Muscle of leg (tissue), 16 donors: ENCODE measurements at places on chromosomes 7 and 10.
A peak's percentile ranks its signal among the peaks of the same experiment; 100 is the strongest.

- DNase-seq: peak; percentile 84
- no peak overlapping the region for H3K4me3 ChIP-seq
- no peaks in the 10 kb centered on the region for H3K36me3 ChIP-seq
- H3K27ac ChIP-seq: peak overlapping the region; percentile 32
- H3K27me3 ChIP-seq: no peaks in the 10 kb centered on the region
Measured at GRCh38 chr10:122499491-122499941, 38.2 kb downstream of the HTRA1 start.

- no peaks in the 10 kb centered on the region for H3K27me3 ChIP-seq
- no peak overlapping the region for H3K27ac ChIP-seq
- no peaks in the 10 kb centered on the region for H3K36me3 ChIP-seq
Measured at GRCh38 chr7:159200421-159200820, 55.8 kb upstream of the VIPR2 start.

DNA sequence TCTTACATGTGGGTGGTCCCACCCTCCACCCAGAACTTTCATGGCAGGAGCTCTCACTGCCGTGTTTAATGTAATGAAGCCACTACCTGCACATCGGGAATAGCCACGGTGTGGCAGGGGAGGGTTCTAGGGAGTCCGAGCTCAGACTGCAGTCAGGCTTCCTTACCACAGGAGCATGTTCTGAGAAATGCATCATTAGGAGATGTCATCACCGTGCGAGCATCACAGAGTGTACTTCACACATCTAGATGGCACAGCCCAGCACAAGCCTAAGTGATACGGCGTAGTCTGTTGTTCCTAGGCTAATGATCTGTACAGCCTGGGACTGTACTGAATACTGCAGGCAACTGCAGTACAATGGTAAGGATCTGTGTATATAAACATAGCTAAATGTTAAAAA, 153.0 kb upstream of the LANCL2 start:
- H3K27ac ChIP-seq: no peak overlapping the region
- no peak overlapping the region for H3K4me3 ChIP-seq
- peaks cover 3% of the 10 kb centered on the region for H3K4me1 ChIP-seq
- no peak for DNase-seq
- H3K36me3 ChIP-seq: peaks cover 16% of the 10 kb centered on the region

DNA sequence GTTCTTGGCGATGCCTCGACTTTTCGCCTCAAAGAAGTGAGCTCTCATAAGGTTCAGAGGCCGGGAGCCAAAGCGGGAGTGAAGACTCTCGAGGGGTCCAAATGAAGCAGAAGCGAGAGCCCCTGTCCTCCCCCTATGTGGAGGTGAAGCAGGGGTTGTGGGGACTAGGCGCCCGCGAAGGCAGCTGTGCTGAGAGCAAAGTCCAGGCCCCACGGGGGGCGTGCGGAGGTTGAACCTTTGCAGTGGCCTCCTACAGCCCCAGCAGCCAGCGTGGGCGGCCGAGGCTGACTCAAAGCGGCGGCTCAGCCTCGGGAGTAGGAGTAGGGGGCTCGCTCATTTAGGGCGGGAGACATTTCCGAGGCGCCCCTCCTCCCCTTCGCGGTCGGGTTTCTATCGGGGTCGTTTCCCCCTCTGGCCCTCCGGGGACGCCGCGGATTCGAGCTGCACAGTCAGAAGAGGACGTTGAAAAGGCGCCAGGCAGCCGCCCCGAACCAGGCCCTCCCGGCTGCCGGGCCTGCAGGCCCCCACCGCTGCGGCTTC, 553 bp upstream of the ADD3 start:
- no peaks in the 10 kb centered on the region for H3K36me3 ChIP-seq
- H3K27ac ChIP-seq: peak overlapping the region; percentile 96
- H3K27me3 ChIP-seq: peaks cover 2% of the 10 kb centered on the region

- H3K4me1 ChIP-seq: peaks cover 59% of the 10 kb centered on the region
- DNase-seq: no peak
- H3K27me3 ChIP-seq: no peaks in the 10 kb centered on the region
- peaks cover 6% of the 10 kb centered on the region for H3K36me3 ChIP-seq
Measured at GRCh38 chr7:151081170-151082101, 827 bp upstream of the FASTK start.

DNA sequence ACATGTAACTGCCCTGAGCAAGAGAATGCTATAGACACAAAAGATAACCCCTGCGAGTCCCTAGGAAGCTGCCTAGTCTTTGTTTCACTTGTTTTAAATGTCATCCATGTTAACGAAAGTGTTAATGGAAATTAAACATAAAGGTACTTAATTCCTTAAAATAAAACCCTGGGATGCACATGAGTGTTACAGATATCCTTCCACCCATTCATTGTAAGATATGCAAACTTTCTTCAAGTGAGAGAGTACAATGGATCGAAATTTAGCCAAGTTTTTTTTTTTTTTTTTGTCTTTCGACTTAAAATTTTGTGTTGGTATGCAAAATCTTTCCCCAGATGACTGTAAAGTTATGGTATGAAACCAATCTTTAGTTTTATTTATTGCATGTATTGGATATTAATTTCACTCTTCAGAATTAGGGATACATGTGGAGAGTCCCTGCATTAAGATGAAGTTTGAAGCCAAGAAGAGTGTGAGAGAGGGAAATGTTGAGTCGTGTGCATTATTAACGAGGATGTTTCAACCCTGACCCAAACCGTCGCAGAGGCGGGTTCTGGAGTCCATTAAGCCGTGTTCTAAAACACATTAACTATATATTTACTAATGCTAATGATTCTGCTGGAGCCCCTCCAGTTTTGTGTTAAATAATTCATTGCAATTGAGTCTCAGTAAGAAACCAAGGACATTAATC, 1.6 kb downstream of the CDK14 start:
- peak overlapping the region; percentile 79 for H3K27ac ChIP-seq
- H3K27me3 ChIP-seq: no peaks in the 10 kb centered on the region
- peak overlapping the region; percentile 85 for H3K4me3 ChIP-seq
- peak; percentile 64 for DNase-seq
- peaks cover 6% of the 10 kb centered on the region for H3K4me1 ChIP-seq

DNA sequence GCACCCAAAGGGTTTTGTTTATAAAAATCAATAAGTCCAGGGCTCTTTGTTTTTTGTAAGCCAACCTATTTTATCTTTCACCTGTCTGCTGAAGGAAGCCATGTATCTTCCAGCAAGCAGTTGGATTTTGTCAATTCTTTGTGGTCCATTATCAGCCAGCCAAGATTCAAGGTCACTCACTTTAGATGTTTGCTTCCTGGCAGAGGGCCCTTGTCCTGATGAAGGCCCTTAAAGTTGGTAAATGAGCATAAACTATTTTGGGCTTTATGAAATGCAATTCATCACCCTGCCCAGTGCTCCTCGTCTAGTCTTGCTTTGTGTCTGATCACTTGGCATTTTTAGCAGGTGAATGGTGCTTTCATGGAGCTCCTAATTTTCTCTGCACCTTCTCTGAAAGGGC, 1004.2 kb downstream of the GRID1 start:
- no peaks in the 10 kb centered on the region for H3K27me3 ChIP-seq
- no peak overlapping the region for H3K4me3 ChIP-seq
- no peak for DNase-seq
- no peaks in the 10 kb centered on the region for H3K36me3 ChIP-seq
- no peaks in the 10 kb centered on the region for H3K4me1 ChIP-seq

GRCh38 chr10:78588194-78588811, 480.5 kb upstream of the ZMIZ1 start:
- H3K27ac ChIP-seq: peak overlapping the region; percentile 37
- no peaks in the 10 kb centered on the region for H3K27me3 ChIP-seq
- DNase-seq: peak; percentile 84
- no peaks in the 10 kb centered on the region for H3K36me3 ChIP-seq
- H3K4me1 ChIP-seq: peaks cover 22% of the 10 kb centered on the region
- H3K4me3 ChIP-seq: no peak overlapping the region

DNA sequence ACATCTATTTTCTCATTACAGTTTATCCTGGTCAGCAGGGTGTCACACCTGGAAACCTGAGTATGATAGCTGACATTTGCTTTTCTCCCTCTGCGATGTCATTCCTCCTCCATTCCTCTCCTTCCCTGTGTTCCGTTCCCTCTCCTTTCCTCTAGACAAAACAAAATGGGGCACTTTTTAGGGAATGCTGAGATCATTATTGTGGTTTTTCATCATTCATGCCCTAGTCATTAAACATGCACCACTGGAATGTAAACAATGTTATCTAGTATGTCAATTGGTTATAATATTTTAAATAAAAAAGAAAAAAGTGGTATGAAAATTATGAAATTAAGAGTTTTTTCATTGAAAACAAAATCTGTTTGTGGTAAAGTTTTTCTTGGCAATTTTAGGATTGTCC, 132.6 kb downstream of the MAPK8 start:
- no peak for DNase-seq
- no peak overlapping the region for H3K4me3 ChIP-seq
- H3K4me1 ChIP-seq: peaks cover 3% of the 10 kb centered on the region
